ENCODE measurements at places on chromosomes 1 and 21. TPM values are rescaled to one million over a fixed set of nuclear protein-coding genes. Genes with fewer than 3 reads are reported as not detected.

Gene TLCD4
- total RNA-seq, result 131 TPM

DNA sequence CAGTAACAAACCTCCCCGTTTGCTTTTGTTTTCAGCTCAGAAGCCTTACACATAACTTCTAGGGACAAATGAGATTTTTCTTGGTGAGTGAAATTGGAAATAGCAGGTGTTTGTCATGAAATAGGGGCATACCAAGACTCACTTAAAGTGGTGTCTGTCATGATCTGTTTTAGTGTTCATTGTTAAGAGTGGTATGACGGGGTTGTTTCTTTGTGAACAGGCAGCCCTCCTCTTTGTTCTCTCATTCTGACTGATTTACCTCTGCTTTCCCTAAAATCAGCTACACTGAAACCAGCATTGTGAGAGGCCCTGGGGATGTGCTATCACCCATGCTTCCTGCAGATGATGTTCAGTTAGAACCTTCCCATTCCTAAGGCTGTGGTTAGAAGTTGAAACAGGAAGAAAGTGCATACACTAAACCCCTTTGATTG is 2.5 kb upstream of the ERO1B start:
- no peaks in the 10 kb centered on the region for H3K27me3 ChIP-seq
- H3K27ac ChIP-seq, result no peak overlapping the region
- H3K4me1 ChIP-seq, result peaks cover 12% of the 10 kb centered on the region
- H3K36me3 ChIP-seq, result no peaks in the 10 kb centered on the region

Gene IL23R
- total RNA-seq, result 0.08 TPM

Gene MYOC
- not detected for total RNA-seq

DNA sequence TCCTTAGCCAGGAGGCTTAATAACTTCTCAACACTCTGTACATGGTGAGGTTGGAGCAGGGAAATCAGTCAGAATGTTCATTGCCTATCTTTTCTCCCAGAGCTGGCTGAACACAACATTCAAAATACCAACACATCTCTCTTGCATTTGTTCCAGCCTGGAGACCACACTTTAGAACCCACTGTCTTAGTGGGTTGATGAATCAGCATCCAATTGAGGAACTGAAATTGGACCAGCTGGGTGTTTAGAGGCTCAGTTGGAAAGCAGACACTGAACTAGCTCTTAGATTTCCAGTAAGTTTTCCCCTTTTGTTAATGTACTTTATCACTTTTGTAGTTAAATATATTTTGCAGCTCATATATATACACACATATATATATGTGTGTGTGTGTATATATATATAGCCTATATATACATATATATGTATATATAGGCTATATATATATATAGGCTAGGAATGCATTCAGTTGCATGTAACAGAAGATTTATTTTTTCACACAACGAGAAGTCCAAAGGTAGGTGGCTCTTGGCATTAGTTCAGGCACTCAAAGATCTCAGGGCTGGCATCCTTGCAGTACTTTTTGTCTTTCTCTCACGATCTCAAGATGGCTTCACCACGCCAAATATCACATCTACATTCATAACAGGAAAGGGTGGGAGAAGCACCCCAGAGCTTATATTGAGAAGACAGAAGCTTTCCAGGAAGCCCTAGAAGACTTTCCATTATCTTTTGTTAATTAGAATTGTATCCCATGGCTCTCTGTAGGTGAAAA is 35.0 kb upstream of the HUNK start:
- H3K4me1 ChIP-seq, result no peaks in the 10 kb centered on the region
- no peaks in the 10 kb centered on the region for H3K36me3 ChIP-seq
- H3K4me3 ChIP-seq, result no peak overlapping the region
- no peak overlapping the region for H3K27ac ChIP-seq

Gene FCRLB
- total RNA-seq, result 2.9 TPM

GRCh38 chr1:185316163-185317033 is 645 bp downstream of the IVNS1ABP start:
- H3K4me1 ChIP-seq, result peaks cover 21% of the 10 kb centered on the region
- H3K27me3 ChIP-seq, result no peaks in the 10 kb centered on the region
- DNase-seq, result peak; percentile 98
- peak overlapping the region; percentile 99 for H3K27ac ChIP-seq

- H3K27me3 ChIP-seq, result no peaks in the 10 kb centered on the region
- H3K27ac ChIP-seq, result no peak overlapping the region
- no peak overlapping the region for H3K4me3 ChIP-seq
- no peak for DNase-seq
- H3K4me1 ChIP-seq, result no peaks in the 10 kb centered on the region
These were observed 427.2 kb downstream of the KCNT2 start for GRCh38 chr1:196180847-196181593.

Gene CRABP2
- total RNA-seq, result not detected

Gene OR13G1
- not detected for total RNA-seq

Gene CD244
- 6.6 TPM for total RNA-seq

DNA sequence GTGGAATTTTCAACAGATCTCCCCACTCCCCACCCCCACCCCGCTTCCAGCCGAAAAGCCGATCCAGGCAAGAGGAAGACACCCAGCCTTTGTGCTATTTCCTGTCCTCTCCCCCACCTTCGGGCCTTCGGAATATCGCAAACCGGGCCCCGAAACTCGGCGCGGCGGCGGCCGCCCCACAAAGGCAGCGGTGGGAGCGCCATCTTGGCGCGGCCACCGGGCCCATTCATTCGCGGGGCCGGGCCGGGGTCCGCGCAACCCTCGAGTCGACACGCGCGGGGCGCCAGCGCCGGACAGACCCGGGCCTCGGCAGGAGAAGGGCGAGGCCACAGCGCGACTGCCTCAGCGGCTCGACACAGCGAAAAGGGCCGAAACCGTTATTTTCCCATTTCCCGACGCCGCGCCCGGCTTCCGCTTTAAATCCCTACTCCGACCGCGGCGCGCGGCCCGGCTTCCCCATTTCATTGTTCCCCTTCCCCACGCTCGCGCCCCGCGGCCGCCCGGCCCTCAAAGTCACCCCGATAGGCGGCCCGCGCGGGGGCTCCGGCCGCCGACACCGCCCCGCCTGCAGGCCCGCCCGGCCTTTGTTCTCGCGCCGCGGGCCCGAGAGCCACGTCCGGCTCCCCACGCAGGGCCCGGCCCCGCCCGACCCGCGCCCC is 911 bp downstream of the GNB1 start:
- H3K4me1 ChIP-seq, result peaks cover 32% of the 10 kb centered on the region
- H3K4me3 ChIP-seq, result peak overlapping the region; percentile 99
- DNase-seq, result no peak

- no peak overlapping the region for H3K4me3 ChIP-seq
- H3K27ac ChIP-seq, result no peak overlapping the region
- H3K4me1 ChIP-seq, result no peaks in the 10 kb centered on the region
- no peaks in the 10 kb centered on the region for H3K36me3 ChIP-seq
- no peak for DNase-seq
These were observed 63.6 kb downstream of the DNM3 start for GRCh38 chr1:171904778-171905450.

DNA sequence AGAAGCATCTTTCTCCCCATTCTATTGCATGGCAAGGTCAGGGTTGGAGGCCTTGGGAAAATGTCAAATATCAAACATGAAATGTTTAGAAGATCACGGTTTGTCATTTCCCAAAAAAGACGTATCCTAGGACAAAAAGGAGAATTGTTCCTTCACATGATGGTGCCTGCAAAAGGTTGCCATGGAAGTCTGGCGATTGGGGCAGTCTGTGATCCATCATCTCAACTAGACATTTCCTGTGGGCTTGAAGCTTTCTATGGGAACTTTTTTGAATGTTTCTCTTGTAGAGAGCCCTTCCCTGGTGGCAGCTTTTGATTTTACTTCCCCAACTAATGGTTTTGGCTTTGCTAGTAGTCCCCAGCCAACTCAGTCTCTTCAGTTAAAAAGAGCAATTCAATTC is 106.3 kb downstream of the TGFB2 start:
- DNase-seq, result no peak
- H3K4me3 ChIP-seq, result no peak overlapping the region
- no peaks in the 10 kb centered on the region for H3K27me3 ChIP-seq
- H3K27ac ChIP-seq, result no peak overlapping the region
- no peaks in the 10 kb centered on the region for H3K36me3 ChIP-seq

GRCh38 chr1:50111503-50111902 is 2.8 kb downstream of the ELAVL4 start:
- peaks cover 4% of the 10 kb centered on the region for H3K27me3 ChIP-seq
- no peaks in the 10 kb centered on the region for H3K36me3 ChIP-seq
- H3K27ac ChIP-seq, result no peak overlapping the region
- no peak overlapping the region for H3K4me3 ChIP-seq

DNA sequence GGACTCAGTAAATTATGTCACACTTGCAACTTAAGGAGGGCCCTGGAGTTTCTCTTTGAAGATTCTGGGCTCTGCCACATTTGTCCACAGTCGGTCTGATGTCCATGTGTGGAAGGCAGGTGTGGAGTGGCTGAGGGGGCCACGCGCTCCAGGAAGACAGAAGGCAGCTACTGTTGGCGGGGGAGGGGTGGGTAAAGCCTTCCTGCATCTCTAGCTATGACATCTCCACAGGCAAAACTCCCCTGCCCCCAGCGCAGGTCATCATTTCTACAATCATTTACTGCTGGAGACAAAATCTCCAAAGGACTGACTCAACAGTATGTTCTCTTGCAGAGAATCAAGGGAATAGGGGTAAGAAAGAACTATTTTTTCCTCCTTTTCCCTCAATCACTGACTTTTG is 11.4 kb upstream of the TSPEAR start:
- H3K36me3 ChIP-seq, result no peaks in the 10 kb centered on the region
- no peak overlapping the region for H3K27ac ChIP-seq
- peaks cover 19% of the 10 kb centered on the region for H3K27me3 ChIP-seq
- H3K4me3 ChIP-seq, result no peak overlapping the region

- no peak for DNase-seq
- no peaks in the 10 kb centered on the region for H3K4me1 ChIP-seq
- H3K36me3 ChIP-seq, result no peaks in the 10 kb centered on the region
- no peak overlapping the region for H3K27ac ChIP-seq
These were observed 122.2 kb upstream of the RAB4A start for GRCh38 chr1:229148743-229149142.
